ENCODE measurements at places on chromosomes 11 and 22. TPM values are rescaled to one million over a fixed set of nuclear protein-coding genes. Genes with fewer than 3 reads are reported as not detected.

GRCh38 chr11:13252438-13252837 lies 25.2 kb upstream of the BMAL1 start:
- H3K4me3 ChIP-seq = no peak overlapping the region
- DNase-seq = no peak
- H3K27me3 ChIP-seq = no peaks in the 10 kb centered on the region
- H3K27ac ChIP-seq = no peak overlapping the region
- H3K36me3 ChIP-seq = no peaks in the 10 kb centered on the region

GGT1 gene
- total RNA-seq = 41.5 TPM

F2 gene
- total RNA-seq = 0.29 TPM

IGLL1 gene
- total RNA-seq = not detected

SORL1 gene
- total RNA-seq = 48.1 TPM

DNA sequence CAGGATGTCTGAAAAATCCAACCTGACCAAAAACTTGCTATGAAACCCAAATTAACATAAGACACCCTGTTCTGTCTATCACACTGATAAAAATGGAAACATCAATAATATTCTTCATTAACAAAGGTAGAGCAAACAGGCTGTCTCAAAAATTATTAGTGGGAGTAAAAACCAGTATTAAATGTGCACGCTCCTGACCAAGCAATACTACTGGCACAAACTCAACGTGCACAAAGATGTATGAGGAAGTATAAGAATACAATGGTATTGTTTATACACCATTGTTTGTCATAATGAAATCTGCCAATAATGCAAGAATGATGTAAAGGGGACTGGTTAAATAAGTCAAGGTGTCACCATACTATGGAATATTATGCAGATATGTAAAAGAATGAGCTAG lies 288.5 kb downstream of the MN1 start:
- H3K27ac ChIP-seq = no peak overlapping the region
- no peak for DNase-seq
- peaks cover 2% of the 10 kb centered on the region for H3K27me3 ChIP-seq
- H3K4me1 ChIP-seq = no peaks in the 10 kb centered on the region

GRCh38 chr22:49767355-49768062 lies 60.2 kb downstream of the BRD1 start:
- H3K4me3 ChIP-seq = no peak overlapping the region
- no peaks in the 10 kb centered on the region for H3K27me3 ChIP-seq
- peak; percentile 53 for DNase-seq
- peaks cover 9% of the 10 kb centered on the region for H3K4me1 ChIP-seq
- peak overlapping the region; percentile 2 for H3K27ac ChIP-seq
- peaks cover 3% of the 10 kb centered on the region for H3K36me3 ChIP-seq

DNA sequence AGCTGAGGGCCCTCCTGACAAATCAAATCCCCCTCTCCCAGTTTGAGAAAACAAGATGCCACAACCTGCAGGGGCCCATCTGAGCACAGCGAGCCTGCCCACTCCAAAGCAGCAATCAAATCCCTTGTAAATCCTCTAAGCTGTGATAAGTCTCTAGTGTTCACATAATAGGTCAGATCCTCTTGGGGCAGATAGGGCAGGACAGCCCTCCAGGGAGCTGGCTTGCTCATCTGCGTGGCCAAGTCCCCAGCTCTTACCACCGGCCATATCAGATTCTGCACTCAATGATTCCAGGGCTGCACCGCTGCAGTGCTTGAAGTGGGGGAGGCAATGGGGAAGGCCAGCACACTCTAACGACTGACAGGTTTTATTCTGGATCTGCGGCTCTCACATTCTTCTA lies 29.6 kb upstream of the FLI1 start:
- H3K4me3 ChIP-seq = no peak overlapping the region
- no peak overlapping the region for H3K27ac ChIP-seq
- no peak for DNase-seq

GRCh38 chr11:29612423-29612822 lies 404.4 kb downstream of the KCNA4 start:
- H3K36me3 ChIP-seq = no peaks in the 10 kb centered on the region
- H3K4me1 ChIP-seq = no peaks in the 10 kb centered on the region
- no peak overlapping the region for H3K27ac ChIP-seq
- DNase-seq = no peak
- H3K27me3 ChIP-seq = no peaks in the 10 kb centered on the region

DNA sequence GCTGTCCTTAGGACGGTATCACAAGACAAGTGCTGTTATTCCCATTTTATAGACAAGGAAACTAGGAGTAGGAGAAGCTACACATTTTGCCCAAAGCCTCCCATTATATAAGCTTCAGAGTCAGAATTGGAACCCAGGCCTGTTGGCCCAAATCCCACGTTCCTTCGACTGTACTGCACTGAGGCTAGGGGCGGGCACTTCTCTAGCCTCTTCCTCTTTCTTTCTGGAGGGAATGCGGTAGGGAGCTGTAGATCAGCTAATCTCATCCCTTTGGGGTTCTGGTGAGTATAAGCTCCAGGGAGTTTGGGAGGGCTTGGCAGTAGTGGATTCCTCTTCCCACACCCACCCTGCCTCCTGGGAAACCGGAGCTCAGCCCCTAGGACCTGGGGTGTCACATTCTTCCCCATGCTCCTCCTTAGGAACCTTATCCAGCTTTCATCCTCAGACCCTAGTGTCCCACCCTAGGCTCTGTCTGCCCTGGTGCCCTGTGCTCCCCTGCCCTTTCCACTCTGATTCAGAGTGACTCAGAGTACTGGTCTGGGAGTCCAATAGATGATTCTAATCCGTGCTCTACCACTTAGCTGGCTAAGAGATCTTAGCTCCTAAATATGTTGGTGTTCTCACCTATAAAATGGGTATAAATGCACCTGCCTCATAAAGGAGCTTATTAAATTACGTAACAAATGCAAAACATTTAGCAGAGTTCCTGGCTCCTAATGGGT lies 29.3 kb downstream of the PHLDB1 start:
- no peaks in the 10 kb centered on the region for H3K4me1 ChIP-seq
- no peaks in the 10 kb centered on the region for H3K27me3 ChIP-seq
- H3K4me3 ChIP-seq = no peak overlapping the region
- no peak overlapping the region for H3K27ac ChIP-seq
- no peak for DNase-seq
- H3K36me3 ChIP-seq = no peaks in the 10 kb centered on the region

DNA sequence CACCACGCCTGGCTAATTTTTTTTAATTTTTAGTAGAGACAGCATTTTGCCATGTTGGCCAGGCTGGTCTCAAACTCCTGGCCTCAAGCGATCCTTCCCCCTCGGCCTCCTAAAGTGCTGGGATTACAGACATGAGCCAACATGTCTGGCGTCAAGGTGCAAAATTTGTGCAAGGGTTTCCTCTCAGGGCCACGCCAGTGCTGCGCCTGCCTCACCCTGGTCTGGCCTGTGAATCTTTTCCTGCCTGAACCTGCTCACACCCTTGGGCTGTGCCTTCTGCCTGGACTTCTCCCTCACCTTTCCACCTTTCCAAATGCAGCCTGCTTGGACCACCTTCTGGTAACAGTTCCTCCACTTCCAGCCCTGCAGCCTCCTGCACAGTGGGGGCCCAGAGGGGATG lies 43.4 kb downstream of the MCM5 start:
- no peak overlapping the region for H3K4me3 ChIP-seq
- H3K27me3 ChIP-seq = no peaks in the 10 kb centered on the region
- H3K36me3 ChIP-seq = peaks cover 22% of the 10 kb centered on the region
- no peak overlapping the region for H3K27ac ChIP-seq
- no peak for DNase-seq

GRCh38 chr11:48109046-48109666 lies 107.5 kb upstream of the OR4B1 start:
- H3K27ac ChIP-seq = peak overlapping the region; percentile 92
- H3K27me3 ChIP-seq = no peaks in the 10 kb centered on the region
- no peak overlapping the region for H3K4me3 ChIP-seq
- peaks cover 47% of the 10 kb centered on the region for H3K4me1 ChIP-seq
- no peak for DNase-seq
- H3K36me3 ChIP-seq = peaks cover 7% of the 10 kb centered on the region

DNA sequence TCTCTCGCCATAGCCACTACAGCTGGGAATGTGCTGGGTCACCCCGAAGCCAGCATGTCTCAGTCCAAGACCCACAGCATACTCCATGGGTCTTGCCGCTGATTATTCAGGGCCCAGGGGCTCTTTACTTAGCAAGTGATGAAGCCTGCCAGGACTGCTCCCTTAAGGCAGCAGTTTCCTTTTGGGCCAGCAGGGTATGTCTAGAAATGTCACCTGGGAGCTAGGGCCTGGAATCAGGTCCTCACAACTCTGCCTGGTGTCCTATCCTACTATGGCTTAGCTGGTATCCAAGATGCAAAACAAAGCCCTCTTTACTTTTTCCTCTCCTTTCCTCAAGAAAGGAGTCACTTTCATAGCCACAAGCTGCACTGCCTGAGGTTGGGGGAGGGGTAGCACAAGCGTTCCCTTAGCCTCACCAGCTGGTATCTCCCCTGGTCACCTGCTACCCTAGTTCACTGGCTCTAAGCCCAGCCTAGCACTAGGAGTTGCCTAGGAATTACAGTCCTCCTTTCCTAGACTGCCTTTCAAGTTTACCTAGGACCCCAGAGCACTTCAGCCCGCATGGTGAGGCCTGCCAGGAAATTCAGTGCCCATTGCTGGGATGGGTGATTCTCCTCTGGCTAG lies 22.6 kb upstream of the NCR3LG1 start:
- no peak overlapping the region for H3K27ac ChIP-seq
- no peak overlapping the region for H3K4me3 ChIP-seq
- no peak for DNase-seq
- peaks cover 18% of the 10 kb centered on the region for H3K36me3 ChIP-seq
- H3K27me3 ChIP-seq = no peaks in the 10 kb centered on the region

PKDREJ gene
- not detected for total RNA-seq

DNA sequence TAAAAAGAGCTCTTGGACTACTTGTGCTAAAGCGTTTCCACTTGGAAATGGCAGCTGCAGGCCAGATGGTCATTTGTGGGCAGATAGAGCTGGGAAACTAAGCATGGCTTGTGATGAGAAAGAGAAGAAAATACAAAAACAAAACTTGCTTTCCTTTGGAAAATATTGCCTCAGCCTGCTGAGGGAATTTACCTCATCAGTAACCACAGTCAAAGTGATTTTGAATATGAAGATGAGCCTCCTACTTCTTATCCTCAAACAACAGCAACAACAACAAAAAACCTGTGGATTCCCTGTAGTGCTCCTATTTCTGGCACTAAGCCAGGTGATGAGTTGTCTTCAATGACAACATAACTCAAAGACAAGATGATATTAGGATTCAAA lies 62.7 kb upstream of the FIBIN start:
- H3K27me3 ChIP-seq = no peaks in the 10 kb centered on the region
- H3K27ac ChIP-seq = no peak overlapping the region
- H3K36me3 ChIP-seq = no peaks in the 10 kb centered on the region
- DNase-seq = no peak
- H3K4me1 ChIP-seq = no peaks in the 10 kb centered on the region

SMIM38 gene
- 1.8 TPM for total RNA-seq

GPR83 gene
- not detected for total RNA-seq

DNA sequence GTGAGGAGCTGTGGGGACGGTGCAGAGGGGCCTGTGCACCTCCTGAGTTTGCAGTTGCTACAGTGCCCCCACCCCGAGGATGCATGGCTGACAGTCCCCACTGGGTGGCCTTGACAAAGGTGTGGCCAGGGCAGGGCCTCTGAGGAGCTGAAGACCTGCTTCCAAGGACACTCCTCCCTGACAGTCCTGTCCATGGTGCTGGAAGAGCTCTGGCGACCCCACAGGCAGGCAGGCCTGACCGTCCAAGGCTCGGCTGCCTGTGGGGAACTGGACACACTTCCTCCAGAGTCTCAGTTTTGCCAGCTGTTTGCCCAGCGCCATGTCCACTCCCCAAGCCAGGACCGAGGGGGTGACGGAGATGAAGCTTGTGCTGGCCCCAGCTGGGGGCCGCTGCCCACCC lies 32.7 kb downstream of the BRSK2 start:
- no peaks in the 10 kb centered on the region for H3K4me1 ChIP-seq
- no peak overlapping the region for H3K27ac ChIP-seq
- peaks cover 3% of the 10 kb centered on the region for H3K36me3 ChIP-seq
- no peak overlapping the region for H3K4me3 ChIP-seq
- DNase-seq = no peak

- no peak overlapping the region for H3K27ac ChIP-seq
- no peaks in the 10 kb centered on the region for H3K27me3 ChIP-seq
These were observed 96.9 kb downstream of the SBF2 start for GRCh38 chr11:10197091-10197490.

DNA sequence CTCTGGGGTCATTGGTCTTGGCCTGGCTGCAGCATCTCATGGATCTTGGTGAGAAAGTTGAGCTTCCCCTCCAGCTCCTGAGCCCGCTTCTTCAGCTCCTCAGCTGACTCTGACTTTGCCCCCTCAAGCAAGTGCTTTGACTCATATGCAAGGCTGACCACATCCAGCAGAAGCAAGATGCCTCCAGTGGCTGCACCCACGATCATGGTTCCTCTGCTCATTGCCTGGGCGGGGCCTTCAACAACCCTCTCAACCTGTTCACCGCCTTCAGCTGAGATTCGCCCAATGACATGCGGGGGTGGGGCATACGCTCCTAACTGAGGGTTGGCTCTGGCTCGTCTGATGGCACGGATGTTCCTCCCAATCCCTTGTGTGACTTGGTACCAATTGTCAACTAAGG lies 11.9 kb downstream of the APOL2 start:
- peak; percentile 22 for DNase-seq
- no peaks in the 10 kb centered on the region for H3K27me3 ChIP-seq
- H3K4me1 ChIP-seq = peaks cover 10% of the 10 kb centered on the region
- peaks cover 50% of the 10 kb centered on the region for H3K36me3 ChIP-seq
- H3K27ac ChIP-seq = no peak overlapping the region
- no peak overlapping the region for H3K4me3 ChIP-seq

CAVIN3 gene
- total RNA-seq = 29.2 TPM

Measured in activated CD4-positive, alpha-beta memory T cell treated with anti-CD3 and anti-CD28 coated beads for 36 hours (primary cell).